ENCODE measurements at places on chromosomes 11 and 22.

DNA sequence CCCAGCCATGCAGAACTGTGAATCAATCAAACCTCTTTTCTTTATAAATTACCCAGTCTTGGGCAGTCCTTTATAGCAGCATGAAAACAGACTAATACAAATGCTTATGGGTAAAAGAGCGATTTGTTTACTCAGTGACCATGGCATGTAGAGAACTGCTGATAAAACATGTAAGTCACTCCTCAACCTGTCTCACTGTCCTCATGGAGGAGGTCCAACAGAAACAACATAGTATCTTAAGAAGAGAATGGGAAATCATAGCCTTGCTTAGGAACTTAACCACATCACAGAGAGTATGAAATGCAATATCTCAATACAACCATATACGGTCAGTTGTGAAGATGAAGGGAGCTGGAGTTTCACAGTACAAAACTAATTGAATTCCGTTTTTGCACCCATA is 1734.0 kb upstream of the RAG2 start:
- DNase-seq = no peak

DNA sequence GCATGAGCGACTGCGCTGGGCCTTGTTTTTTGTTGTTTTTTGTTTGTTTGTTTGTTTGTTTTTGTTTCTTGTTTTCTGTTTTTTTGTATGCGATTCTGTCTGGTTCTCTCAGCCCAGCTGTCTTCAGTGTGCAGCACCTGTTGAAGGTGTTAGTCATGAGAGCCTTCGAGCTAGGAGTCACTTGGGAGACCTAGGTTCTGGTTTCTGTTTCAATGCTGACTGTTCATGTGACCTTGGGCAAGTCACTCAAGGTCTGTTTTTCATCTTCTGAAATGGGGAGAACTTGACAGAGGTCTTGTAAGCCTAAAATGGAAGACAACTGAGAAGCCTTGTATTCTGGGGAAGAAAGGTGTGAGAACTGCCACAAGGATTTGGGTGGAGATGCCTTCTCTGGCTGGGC is 1.8 kb downstream of the DCPS start:
- no peak for DNase-seq

DNA sequence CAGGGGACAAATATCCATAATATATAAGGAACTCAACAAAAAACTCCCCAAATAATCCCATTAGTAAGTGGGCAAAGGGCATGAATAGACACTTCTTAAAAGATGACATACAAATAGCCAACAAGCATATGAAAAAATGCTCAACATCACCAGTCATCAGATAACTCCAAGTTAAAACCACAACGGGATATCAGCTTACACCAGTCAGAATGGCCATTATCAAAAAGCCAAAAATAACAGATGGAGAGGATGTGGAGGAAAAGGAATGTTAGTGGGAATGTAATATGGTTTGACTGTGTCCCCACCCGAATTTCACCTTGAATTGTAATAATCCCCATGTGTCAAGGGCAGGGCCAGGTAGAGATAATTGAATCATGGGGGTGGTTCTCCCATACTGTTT is 350.1 kb downstream of the GUCY1A2 start:
- DNase-seq = no peak

GRCh38 chr22:31337178-31337577 is 9.0 kb downstream of the PATZ1 start:
- no peak for DNase-seq

DNA sequence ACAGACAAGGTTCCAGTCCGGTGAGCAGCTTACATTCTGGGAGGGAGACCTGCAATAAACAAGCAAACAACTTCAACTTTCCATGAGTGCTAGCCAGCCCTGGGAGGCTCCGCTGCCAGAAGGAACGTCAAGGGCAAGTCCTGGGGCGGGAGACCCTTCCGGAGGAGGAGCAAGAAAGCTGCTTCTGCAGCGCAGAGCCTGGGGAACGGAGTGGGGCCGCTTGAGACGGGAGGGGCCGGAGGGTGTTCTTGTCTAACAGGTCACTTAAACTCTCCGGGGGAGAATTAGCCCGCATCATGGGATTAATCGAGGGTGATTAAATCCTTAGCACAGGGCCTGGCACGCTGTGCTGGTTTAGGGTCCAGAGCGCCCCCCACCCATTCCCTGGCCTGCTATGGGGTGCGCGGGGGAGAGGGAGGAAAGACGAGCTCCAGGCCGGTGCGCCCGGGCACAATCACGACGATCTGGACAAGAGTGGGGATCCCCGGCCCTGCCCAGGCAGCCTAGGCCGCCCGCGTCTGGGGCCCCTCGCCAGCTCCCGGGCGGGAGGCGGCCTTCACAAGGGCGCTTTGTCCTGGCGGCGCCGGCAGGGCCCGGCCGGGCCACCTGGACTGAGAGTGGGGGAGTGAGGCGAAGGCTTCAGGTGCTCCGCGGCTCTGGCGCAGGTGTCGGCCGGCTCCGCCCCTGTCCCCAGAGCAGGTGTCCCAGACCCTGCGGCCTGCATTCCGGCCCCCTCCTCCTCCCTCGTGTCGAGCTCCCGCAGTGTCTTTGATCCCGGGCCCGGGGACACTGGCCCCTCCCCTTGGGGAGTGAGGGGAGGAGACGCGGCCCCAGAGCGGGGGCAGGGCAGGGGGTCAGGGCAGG is 663 bp upstream of the LARGE2 start:
- no peak for DNase-seq

GRCh38 chr22:48357961-48358360 is 1469.7 kb downstream of the BRD1 start:
- DNase-seq = no peak

- no peak for DNase-seq
Measured at GRCh38 chr22:22123118-22123959, 121.2 kb upstream of the VPREB1 start.

DNA sequence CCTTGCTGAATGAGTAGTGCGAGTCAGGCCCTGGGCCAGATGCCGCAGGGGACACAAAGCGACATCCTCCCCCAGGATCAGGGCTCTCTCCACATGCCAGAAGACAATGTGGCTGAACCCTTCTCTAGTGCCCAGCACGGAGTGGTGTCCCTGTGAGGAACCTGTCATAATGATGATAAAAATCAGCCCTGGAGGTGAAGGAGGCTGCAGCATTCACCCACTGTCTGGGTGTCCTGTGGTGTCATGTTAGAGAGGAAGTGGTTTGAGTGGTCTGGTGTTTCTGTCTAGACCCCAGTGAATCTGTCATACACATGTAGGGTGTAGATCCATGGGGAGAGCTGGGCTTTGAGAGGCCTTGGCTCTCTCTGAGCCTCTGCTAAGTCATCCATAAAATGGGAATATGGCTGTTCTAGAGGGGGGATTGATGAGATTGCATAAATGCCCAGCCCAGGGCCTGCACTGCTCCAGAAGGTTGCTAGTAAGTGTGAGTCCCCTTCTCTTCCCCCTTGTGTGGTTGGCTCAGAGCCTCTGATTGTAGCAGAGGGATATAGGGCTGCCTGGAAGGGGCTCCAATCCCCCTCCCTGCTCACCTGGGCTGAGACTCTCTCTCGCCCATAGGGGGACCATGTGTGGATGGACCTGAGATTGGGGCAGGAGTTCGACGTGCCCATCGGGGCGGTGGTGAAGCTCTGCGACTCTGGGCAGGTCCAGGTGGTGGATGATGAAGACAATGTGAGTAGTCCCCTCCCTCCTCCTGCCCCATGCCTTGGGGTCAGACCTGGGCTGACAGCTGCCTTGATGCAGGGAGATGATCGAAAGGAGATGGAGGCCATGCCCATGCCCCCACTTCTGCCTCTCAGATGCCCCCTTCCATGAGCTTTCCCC is 14.3 kb downstream of the MYO7A start:
- no peak for DNase-seq

DNA sequence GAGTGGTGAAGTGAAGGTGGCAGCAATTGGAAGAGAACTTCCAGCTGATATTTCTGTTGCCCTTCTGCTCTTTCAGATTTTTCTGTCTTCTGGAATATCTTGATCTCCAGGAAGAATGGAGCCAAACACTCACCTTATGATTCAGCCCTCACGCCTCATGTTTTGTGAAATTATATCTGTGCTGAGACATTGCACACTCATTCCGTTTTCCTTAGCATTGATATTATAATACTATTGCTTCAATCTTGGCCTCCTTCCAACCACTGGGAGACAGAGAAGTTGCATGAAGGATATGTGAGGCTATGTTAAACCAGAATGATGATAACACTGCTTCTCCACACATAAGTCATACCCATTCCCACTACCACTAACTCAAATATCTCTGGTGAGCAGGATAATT is 177.9 kb downstream of the ETS1 start:
- DNase-seq = no peak

GRCh38 chr11:75072582-75072981 is 24.1 kb downstream of the OR2AT4 start:
- no peak for DNase-seq

GRCh38 chr22:48607901-48608662 is 1219.6 kb downstream of the BRD1 start:
- no peak for DNase-seq

DNA sequence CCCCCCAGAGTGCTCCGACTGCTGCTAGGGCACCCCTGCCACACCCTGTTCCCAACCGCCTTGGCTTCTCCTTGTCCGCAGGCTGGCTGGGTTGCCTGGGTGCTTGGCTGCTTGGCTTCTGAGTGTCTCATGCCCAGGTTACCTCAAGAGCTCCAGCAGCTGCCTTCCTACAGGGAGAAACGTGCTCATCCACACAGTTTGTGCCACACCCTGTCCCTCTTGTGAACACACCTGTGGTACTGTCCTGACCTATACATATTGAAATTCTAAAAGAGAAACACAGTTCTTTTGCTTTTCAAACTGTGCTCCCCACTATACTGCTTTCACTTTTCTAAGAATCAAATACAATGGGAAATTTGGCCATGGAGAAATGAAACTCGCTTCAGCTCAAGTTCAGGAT is 191.4 kb downstream of the DBX1 start:
- DNase-seq = no peak

- no peak for DNase-seq
Measured at GRCh38 chr11:1005928-1006327, 30.6 kb downstream of the MUC6 start.

GRCh38 chr22:44933666-44934453 is 75.9 kb downstream of the PHF21B start:
- no peak for DNase-seq

DNA sequence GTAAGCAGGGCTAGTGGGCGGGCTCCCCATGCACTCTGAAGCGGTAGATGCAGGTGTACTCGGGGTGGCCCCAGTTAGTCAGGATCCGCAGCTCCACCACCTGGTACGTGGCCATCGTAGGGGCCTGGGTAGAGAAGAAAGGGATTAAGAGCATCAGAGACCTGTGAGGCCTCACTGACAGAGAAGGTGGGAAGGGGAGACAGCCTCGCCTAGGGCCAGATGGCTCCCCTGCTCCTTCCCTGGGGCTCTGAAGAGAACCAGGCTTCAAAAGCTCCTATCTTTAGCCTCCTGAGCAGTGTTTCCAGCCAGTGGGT is 19.6 kb downstream of the SUN2 start:
- no peak for DNase-seq

DNA sequence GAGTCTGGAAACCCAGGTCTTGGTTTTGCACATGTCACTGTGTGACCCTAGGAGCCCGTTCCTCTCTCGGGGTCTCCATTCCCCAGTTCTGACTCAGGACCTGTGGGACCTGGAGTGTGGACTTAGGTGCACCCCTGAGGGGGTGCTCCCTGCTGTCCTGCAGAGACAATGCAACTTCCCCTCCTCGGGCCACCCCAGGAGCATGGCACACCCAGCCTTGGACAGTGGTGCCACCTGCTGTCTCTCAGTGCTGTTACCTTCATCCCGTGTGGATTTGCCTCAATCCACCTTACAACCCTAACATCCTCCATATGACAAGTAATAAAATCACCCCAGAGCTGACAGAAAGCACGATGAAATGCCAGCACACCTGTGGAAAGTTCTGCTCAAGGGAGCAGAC is 27.5 kb upstream of the CRYBB3 start:
- DNase-seq = no peak

GRCh38 chr11:70292166-70292565 is 21.7 kb downstream of the PPFIA1 start:
- DNase-seq = no peak

- no peak for DNase-seq
Measured at GRCh38 chr11:110518809-110519514, 89.2 kb downstream of the FDX1 start.

GRCh38 chr11:45180848-45181192 is 34.4 kb downstream of the PRDM11 start:
- DNase-seq = no peak

- DNase-seq = no peak
Measured at GRCh38 chr22:23274891-23275694, 94.8 kb downstream of the BCR start.
